Activated naive CD4-positive, alpha-beta T cell treated with anti-CD3 and anti-CD28 coated beads, Interleukin-2, amount 50 U/mL, for 72 hours (primary cell): ENCODE measurements at places on chromosomes 1 and 21.

GRCh38 chr21:28734522-28735175 lies 258.0 kb downstream of the LTN1 start:
- DNase-seq = no peak

GRCh38 chr1:12601700-12602658 lies 16.0 kb downstream of the DHRS3 start:
- DNase-seq = peak; percentile 74

GRCh38 chr1:90210633-90211491 lies 216.0 kb downstream of the ZNF326 start:
- DNase-seq = no peak

DNA sequence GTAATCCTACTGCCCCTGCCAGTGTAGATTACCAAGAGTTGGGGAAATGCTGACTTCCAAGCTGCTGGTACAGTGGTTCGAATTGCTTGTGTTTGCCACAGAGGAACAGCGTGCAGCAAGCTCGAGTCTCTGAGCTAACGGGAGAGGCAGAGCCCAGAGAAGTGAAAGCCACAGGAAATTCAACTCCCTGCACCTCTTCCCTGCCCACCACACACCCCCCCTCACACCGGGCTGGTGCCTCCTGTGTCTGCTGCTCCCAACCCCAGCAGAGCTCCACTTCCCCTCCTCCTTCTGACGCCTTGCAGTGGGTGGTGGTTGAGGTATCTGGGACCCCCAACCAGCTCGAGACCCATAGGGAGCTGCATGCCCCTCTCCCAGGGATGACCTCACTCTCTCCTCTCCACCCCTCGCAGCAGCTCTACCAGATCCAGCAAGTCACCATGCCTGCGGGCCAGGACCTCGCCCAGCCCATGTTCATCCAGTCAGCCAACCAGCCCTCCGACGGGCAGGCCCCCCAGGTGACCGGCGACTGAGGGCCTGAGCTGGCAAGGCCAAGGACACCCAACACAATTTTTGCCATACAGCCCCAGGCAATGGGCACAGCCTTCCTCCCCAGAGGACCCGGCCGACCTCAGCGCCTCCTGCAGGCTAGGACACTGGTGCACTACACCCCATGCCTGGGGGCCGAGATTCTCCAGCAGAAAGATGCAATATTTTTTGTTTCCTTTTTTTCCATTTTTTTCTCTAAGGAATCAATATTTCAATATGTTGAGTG lies 13.1 kb upstream of the KCNQ4 start:
- no peak for DNase-seq

DNA sequence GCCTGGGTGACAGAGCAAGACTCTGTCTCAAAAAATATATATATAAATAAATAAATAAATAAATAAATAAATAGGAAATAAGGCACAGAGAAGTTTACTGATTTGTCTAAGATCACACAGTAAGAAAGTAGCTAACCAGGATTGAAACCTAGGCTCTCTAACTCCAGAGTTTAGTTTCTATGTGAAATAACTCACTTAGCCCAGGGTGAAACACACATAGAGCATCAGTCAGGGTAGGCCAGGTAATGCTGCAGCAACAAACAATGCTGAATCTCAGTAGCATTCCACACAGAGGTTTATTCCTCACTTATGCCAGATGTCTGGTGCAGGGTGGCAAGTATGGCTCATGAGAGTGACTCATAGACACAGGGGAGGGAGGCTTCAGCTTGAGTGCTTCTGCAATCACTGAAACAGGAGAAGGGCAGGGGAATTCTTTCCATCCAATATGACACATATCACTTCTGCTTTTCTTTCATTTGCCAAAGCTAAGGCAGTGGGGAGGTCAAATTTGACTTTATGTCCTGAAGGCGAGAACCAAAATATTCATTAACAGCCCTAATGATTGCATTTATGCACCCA lies 37.1 kb upstream of the KANK4 start:
- no peak for DNase-seq

DNA sequence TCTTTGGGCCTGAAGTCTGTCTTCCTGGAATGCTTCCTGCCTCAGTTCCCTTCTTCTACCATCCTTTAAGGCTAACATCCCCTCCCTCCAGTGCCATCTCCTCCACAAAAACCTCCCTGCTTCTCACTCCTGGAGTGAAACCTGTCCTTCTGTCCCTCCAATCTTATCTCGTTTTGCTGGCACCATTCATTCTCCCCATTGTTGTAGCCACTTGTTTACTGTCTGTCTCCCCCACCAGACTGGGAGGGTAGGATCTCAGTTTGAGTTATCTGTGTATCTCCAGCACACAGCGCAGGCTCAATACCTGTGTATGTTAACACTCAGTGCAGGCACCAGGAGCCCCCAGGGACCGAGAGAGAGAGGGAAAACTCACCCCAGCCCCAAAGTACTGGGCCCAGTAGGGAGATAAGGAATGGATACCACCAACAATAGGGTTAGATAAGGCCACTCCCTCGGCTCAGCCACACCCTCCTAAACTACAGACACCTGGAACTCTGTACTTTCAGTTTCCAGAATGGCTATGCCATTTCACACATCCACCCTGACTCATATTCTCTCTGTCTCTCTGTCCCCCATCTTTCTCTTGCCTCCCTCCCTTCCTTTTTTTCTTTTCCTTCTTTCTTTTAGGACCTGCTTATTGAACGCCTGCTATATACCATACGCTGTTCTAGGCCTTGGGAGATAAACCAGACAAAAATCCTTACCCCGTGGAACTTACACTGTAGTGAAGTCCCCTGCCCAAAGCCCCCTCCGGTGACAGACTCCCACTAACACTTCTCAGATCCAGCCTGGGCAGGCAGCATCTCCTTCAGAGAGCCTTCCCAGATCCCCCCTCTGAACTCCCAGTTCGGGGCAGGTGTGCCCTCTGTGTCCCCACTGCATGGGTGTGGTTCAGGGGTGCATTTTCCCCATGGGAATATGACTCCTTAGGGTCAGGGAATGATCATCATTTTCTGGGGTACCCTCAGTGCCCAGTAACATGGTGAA lies 3.3 kb upstream of the SSBP3 start:
- DNase-seq = peak; percentile 31

DNA sequence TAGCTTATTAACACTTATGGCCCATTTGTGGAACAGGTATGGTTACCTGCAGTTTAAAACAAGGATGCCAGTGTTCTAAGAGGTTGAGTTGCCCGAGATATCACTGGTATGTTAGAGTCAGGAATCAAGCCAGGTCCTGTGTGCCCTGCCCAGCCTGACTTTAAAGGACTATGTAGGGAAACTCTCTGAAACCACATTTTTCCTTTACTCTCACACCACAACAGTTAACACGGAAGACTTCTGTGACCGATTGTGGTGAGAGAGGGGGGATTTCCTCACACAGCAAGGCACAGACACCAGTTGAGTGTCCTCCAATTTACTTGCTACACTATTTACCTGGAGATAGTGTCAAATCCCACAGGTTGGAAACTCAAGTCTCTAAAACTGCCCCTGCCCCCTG lies 47.8 kb downstream of the UCK2 start:
- no peak for DNase-seq

- DNase-seq = no peak
These were observed 12.5 kb upstream of the REN start for GRCh38 chr1:204178487-204179281.

- DNase-seq = no peak
These were observed 43.3 kb downstream of the NID1 start for GRCh38 chr1:236021424-236022135.

- DNase-seq = no peak
These were observed 44.0 kb upstream of the LRP8 start for GRCh38 chr1:53371851-53372250.

GRCh38 chr1:32494711-32495337 lies 30.0 kb downstream of the ZBTB8B start:
- DNase-seq = no peak

- no peak for DNase-seq
These were observed 1.4 kb downstream of the VPS13D start for GRCh38 chr1:12231276-12231595.

GRCh38 chr1:197917805-197918651 lies 856 bp downstream of the LHX9 start:
- DNase-seq = no peak

GRCh38 chr1:14787604-14788003 lies 189.1 kb downstream of the KAZN start:
- no peak for DNase-seq

GRCh38 chr1:243713470-243714186 lies 136.4 kb downstream of the AKT3 start:
- DNase-seq = no peak

DNA sequence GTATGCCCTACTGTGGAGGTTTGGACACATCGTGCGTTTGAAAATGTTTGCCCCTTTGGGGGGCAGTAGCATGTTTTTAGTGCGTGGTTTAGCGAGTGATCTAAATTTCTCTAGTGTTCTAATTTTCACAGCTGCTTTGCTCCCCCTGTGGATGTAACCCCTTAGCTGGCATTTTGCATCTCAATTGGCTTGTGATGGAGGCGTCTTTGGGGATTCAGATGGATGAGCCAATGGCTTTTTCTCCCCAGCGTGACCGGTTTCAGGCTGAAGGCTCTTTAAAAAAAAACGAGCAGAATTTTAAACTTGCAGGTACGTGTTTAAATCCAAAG lies 836 bp downstream of the CDC7 start:
- no peak for DNase-seq

DNA sequence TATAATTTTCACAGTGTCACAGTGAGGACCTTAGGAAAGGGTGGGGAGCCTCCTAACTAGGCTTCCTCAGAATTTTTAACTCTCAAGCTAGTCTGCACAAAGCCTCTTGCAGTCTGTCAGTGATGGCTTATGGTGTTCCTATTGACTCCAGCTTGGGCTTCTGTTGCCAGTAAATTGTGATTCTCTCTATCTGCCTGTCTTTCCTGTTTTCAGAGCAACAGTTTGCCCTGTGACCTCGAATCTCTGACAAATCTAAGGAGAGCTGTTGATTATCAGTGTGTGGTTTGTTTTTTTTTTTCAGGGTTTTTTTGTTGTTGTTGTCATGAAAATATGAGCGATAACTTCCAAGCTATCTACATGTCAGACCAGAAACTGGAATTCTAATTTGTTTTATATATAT lies 423.2 kb upstream of the B3GALT2 start:
- no peak for DNase-seq

GRCh38 chr1:185409763-185410528 lies 92.9 kb upstream of the IVNS1ABP start:
- DNase-seq = no peak

DNA sequence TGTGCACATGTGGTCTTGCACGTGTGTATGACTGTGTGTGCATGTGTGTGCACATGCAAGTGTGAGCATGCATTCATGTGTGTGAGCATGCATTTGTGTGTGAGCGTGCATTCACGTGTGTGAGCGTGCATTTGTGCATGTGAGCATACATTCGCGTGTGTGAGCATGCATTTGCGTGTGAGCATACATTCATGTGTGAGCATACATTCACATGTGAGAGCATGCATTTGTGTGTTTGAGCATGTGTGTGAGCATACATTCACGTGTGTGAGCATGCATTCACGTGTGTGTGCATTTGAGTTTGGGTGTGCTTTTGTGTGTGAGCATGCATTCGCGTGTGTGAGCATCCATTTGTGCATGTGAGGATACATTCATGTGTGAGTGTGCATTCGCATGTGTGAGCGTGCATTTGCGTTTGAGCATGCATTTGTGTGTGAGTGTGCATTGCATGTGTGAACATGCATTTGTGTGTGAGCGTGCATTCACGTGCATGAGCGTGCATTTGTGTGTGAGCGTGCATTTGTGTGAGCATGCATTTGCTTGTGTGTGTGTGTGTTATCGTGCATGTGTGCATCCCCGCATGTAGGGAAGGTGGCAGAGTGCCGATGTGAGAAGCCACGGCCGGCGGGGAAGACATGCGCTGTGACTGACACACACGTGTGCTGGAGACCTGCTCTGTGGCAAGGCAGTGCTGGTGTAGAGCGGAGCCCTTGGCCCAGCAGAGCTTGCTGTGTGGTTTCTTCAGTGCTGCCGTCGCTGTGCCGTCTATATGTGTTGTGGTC lies 18.2 kb downstream of the ITGB2 start:
- no peak for DNase-seq

GRCh38 chr21:38249256-38249655 lies 7.5 kb upstream of the KCNJ15 start:
- DNase-seq = no peak

GRCh38 chr1:76247261-76247852 lies 172.8 kb downstream of the ST6GALNAC3 start:
- no peak for DNase-seq

GRCh38 chr1:114102136-114102535 lies 51.5 kb downstream of the SYT6 start:
- no peak for DNase-seq

DNA sequence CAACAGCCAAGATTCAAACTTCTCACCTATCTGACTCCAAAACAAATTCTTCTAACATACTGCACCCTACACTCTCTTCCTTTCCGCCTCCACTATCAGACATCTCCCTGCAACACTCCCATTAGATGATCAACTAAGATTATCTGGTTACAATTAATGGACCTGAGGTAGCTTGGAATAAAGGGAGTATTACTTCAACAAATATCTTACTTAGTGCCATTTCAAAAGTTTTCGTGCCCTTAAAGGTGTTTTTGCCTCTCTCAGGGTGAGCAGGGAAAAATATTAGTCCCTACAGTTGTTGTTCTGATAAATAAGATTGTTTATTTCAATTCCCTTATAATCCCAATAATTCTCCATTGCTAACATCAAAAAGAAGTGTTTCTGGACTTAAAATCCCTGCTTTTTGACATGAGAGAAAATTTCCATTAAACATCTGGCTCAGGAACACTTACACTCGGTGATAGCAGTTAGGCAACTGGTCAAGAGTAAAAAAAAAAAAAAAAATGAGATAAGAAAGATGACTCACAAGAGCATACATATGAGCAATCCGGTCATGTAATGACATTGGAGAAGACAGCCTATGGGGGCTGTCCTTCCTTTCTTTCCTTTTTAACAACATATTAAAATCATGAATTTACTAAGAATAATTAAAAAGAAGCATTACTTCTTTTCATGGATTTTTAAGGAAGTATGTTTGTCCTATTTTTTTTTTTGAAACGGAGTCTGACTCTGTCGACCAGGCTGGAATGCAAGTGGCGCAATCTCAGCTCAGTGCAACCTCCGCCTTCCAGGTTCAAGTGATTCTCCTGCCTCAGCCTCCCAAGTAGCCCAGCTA lies 7.6 kb downstream of the RSBN1 start:
- no peak for DNase-seq

- no peak for DNase-seq
These were observed 108.8 kb downstream of the KIAA0319L start for GRCh38 chr1:35448344-35448801.

DNA sequence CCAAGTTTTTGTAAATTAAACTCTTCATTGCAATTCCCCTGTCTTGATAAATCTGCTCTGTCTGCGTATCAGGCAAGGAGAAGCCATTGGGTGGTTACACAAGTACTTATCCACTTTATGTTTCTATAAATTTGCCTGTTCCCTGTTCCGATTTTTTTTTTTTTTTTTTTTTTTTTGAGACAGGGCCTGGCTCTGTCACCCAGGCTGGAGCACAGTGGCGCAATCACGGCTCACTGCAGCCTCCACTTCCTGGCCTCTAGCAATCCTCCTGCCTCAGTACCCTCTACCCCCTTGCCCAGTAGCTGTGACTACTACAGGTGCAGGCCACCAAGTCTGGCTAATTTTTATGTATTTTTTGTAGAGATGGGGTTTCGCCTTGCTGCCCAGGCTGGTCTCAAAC lies 11.1 kb upstream of the CSRP1 start:
- no peak for DNase-seq
